ENCODE measurements at places on chromosomes 5 and 9.
A peak's percentile ranks its signal among the peaks of the same experiment; 100 is the strongest.

DNA sequence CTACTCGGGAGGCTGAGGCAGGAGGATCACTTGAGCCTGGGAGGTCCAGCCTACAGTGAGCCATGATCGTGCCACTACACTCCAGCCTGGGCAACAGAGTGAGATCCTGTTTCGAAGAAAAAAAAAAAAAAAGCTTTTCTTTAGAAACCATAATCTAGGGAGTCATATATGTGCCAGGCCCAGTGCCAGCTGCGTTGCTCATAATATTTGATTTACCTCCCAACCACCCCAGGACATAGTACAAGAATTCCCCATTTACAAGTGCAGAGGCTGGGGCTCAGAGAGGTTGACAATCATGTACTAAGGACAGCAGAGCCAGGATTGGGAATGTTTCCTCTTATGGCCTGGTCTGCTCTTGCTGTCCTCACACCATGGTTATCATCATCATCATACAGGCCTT lies 25.1 kb upstream of the TRIM14 start:
- DNase-seq = no peak

DNA sequence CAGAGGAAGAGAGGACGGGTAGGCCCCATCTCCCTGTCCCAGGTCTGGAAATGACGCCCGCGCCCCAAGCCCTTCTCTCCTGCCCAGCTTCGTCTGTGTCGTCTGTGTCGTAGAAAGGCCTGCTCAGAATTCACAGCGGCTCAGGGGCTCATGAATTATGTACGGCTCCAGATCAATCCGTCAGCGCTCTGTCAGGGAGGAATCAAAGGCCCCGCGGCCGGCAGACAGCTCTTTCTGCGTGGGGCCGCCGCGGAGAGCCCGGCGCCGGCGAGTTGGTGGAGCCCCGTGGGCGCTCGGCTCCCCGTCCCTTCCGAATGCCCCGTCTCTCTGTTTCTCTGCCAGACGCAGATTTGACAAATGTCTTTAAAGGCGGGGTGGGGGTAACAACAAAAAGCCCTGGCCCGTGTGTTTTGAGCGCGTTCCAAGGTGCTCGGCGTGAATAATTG lies 83.8 kb upstream of the RAPGEF1 start:
- no peak for DNase-seq

GRCh38 chr9:132761602-132762001 lies 91.3 kb downstream of the GTF3C4 start:
- DNase-seq = no peak

DNA sequence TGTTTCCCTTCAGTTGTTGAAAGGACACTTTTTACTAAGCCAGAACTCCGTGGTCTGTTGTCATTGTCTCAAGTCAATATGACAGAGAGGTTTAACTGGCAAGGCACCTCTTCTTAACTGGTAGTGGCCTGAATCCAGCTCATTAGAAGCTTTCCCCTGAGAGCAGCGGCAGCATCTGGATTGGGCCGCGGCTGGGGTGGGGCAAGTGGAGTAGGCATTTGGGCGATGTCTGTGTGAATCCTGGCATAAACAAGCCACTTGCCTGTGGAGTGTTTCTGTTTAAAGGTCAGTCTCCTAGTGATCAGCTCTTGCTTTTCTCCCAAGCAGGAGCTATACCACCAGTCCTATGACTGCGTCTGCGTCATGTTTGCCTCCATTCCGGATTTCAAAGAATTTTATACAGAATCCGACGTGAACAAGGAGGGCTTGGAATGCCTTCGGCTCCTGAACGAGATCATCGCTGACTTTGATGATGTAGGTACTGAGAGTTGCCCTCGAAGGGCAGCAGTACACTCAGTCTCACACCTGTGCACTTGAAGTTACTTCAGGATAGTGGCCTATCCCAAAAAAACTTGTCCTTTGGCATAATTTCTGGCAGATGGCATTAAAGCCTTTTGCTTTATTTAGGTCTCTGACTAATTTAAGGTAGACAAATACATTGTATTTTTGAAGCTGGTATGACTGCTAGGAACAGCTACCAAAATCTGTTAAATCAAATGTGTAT lies 48.9 kb downstream of the CFAP90 start:
- no peak for DNase-seq

DNA sequence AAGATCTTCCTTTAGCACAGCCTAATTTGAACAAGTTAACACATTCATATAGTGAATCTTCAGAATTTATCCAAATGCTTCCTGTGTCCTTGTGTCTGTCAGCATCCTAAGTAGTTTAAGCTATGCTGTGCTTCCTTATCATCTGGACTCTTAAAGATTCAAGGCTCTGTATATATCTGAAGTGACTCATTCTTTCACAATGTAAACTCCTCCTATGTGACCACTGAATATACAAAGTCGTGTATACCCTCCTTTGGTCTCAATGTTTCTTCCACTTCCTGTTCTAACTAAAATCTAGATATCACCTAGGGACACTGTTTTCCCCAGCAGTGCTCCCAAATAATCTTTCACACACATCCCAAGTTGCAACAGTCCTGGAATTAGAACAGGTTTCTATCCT lies 935.7 kb upstream of the NUDT12 start:
- DNase-seq = no peak

GRCh38 chr5:107676702-107677101 lies 6.0 kb upstream of the EFNA5 start:
- DNase-seq = no peak

DNA sequence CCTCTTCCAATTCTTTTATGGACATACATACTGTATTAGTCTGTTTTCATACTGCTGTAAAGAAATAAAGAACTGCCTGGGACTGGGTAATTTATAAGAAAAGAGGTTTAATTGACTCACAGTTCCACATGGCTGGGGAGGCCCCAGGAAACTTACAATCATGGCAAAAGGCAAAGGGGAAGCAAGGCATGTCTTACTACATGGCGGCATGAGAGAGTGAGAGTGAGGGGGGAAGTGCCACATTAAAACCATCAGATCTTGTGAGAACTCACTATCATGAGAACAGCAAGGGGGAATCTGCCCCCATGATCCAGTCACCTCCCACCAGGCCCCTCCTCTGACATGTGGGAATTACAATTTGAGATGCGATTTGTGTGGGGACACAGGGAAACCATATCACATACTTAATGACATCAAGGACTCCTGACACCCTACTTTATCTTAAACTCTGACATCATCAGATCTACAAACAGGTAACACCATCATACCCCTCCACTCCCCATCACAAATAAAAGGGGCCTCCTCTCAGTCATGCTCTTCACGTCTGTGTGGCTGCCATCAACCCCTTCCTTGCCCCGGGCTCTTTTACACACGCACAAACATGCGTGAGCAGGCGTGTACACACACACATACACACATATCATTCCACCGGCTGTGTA lies 9.7 kb downstream of the ANKRD33B start:
- DNase-seq = no peak

GRCh38 chr5:139844472-139845145 lies 49.0 kb downstream of the PSD2 start:
- DNase-seq = peak; percentile 66

GRCh38 chr9:121698627-121699570 lies 47.5 kb downstream of the DAB2IP start:
- DNase-seq = peak; percentile 29

DNA sequence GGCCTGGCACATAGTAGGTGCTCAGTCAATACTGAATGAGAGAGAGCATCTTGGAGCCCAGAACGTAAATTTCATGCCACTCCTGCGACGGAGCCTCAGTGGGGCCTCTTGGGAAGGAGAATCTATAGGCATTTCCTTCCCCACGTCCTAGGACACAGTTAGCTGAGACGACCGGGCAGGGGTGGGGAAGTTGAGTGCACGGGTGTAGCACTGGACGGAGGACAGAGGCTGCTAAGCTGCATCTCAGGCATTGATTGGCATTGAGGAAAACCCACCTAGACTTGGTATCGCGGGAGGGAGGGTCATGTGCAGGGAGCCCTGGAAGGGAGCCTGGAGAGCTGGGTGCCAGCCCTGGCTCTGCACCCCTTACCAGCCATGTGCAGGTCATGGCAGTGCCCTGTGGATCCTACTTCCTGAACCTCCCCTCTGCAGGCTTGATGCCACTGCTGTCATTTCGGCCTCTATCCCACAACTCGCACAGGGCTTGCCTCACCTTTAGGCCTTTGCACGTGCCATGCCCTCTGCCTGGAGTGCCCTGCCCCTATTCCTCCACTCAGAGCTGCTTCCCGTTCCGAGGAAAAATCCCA lies 25.6 kb downstream of the NEK6 start:
- DNase-seq = no peak

DNA sequence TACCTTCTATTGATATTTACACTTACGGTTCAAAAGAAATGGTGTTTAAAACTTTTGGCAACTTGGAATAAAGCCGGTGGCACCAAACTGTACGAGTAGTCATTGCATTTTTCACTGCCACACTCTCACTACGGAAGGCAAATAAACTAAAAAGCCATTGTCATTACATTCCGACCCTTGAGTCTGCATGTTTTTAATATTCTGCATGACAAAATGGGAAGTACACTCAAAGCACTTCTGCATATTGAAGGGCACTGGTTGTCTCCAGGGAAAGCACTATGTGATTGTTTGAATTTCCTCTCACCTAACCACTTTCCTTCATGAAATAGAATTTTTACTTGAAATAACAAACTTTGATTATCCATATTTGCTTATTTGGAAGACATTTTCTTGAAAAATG lies 426.3 kb downstream of the CETN3 start:
- DNase-seq = no peak

GRCh38 chr5:17167171-17167891 lies 50.1 kb upstream of the BASP1 start:
- no peak for DNase-seq

DNA sequence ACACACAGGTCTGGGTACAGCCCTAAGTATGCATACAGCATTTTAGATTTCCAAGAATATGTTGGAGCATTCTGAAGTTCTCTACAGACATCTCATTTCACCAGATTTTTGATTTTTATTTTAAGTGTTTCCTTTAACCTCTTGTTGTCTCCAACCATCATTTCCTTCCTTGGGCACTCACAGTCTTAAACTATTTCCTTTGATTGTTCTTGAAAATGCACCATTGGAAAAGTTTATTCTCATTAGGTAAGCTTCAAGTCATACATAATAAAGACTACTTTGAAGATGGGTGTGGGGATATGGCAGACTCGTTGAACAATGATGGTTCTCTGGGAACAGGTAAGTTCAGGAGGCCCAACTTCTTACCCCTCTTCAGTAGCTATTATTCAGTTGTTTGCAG lies 1174.6 kb downstream of the CDH12 start:
- DNase-seq = no peak

DNA sequence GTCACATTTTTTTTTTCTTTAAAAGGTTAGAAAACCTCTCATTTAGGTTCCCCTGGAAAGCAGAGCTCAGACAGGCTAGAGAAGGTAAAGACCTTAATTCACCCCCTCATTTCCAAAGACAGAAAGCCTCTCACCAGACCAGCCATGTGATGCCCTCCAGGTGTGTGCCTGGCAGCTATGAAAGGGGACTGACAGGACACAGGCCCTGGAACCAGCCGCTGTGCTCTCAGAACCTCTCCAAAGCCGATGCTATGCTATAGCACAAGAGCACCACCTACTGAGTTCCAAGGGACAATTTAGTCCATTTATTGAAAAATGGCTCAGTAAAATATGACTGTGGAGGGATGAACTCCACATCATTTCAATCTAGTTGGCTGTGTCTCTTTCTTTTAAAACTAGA lies 48.8 kb downstream of the FANCC start:
- no peak for DNase-seq

DNA sequence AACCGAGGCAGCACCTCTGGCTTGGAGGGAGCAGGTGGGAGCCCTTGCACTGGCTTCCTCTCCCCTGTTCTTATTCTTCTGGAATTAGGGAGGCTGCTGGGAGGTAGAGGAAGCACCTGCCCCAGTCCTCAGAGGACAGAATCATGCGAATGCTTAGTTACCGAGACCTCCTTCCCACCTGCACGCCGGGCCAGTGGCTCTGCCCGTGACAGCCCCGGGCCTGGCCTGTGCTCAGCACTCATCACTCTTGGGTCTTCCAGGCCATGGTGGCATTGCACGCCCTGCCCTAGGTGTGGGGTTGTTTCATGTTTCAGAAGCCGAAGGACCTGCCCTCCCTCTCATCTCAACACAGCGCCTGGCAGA lies 45.3 kb upstream of the NKD2 start:
- no peak for DNase-seq

- DNase-seq = no peak
Observed at GRCh38 chr5:154758493-154758892, 3.3 kb downstream of the LARP1 start.

GRCh38 chr5:157431544-157432200 lies 28.3 kb upstream of the NIPAL4 start:
- DNase-seq = peak; percentile 58

- DNase-seq = no peak
Observed at GRCh38 chr5:104053353-104053649, 490.7 kb upstream of the NUDT12 start.

GRCh38 chr5:132000677-132001453 lies 10.6 kb downstream of the ACSL6 start:
- DNase-seq = peak; percentile 61

GRCh38 chr5:30197662-30198061 lies 995.8 kb upstream of the CDH6 start:
- no peak for DNase-seq

DNA sequence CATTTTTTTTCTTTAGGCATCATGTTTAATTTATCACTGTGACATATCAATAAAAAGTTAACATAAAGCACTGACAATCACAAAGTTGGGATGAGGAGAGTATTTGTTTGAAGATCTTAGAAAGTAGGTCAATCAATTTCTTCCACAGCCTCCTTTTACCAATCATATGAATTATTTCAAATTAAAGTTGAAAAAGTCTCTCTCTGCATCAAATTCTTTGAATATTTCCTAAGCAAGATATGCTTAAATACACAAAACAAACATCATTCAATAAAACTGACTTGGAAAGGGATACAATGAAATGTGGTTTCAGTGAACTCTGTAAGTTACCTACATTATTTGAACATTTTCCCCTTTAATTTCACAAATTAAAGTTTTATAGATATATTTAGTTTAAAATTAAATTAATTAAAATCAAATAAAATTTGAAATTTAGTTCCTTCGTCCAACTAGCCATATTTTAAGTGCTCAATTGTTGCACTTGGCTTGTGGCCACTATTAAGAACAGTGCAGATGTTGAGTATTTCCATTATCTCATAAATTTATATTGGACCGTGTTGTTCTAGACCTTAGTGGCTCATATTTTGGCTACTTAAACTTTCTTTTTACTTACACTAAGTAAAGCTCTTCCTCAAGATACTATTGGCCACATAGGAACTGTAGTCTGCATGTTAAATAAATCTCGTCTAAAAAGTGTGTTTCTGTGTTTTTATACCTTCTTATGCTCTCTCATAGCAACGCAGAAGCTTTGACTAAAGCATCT lies 949.7 kb upstream of the NUDT12 start:
- no peak for DNase-seq

DNA sequence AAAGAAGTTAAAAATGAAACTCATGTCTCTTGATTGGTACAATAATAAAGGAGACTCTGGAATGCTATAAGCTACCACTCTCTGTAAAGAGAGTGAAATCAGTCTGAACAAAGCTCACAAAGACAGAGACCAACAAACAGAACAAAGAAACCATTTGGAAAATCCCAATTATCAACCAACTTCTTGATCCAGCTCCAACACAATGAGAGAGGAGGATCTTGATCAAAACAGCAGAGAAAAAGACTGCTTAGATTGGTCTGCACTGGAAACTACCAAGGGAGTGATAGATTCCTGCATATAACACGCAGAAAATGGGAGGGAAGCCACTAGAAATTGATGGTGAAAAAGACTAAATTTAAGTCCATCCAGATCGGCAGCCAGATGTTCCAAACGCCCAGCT lies 23.1 kb upstream of the RNF38 start:
- no peak for DNase-seq

GRCh38 chr5:154244476-154244875 lies 53.9 kb downstream of the GALNT10 start:
- DNase-seq = no peak
